ENCODE measurements at places on chromosomes 5 and 9.

DNA sequence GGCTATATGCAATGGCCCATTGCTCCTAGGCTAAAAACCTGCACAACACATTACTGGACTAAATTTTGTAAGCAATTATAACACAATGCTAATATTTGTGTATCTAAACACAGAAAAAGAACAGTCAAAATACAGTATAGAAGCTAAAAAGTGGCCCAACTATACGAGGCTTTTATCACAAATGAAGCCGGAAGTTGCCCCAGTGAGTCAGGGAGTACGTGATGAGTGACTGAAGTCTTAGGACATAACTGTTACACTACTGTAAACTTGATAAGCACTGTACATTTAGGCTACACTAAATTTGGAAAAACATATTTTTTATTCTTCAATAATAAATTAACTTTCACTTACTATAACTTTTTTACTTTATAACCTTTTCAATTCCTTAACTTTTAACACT lies 105.2 kb upstream of the PRR16 start:
- DNase-seq = no peak

DNA sequence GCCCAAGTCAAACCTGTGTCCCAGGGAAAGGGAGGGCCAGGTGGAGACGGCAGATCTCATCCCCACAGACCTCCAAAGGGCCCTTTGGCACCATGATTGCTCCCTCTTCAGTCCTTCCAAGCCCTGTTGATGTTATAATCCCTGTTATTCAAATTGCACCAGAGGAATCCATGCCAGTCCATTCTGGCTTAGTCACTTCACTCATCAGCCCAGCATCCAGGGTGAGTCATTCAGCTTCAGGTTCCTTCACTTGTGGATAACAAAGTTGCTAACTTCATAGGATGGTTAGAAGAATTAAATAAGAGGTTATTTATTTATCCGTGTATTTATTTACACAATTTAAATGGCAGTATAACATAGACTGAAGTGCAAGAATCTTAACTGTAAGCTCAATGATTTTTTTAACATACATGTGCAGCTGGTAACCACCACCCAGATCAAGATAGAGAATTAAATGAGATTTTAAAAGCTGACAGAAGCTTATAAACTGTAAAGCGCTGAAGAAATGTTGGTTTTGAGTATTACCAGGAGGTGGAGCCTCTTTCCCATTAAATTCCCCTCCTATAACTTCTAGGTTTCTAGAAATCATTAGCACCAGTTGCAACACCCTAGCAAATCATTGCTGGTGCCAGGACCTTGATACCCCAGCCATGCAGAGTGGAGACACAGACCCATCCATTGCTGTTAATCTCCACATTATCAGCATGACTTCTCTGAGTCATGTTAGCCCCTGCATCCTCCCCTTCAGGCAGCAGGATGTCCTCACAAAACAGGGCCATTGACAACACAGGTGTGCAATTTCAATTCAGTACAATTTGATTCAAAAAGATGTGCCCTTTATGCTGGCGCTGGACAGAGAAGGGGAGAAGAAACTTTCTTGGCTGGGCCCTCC lies 77.4 kb downstream of the SEC61B start:
- DNase-seq = no peak

- DNase-seq = no peak
These were observed 1526.0 kb downstream of the MAT2B start for GRCh38 chr5:165031371-165031770.

DNA sequence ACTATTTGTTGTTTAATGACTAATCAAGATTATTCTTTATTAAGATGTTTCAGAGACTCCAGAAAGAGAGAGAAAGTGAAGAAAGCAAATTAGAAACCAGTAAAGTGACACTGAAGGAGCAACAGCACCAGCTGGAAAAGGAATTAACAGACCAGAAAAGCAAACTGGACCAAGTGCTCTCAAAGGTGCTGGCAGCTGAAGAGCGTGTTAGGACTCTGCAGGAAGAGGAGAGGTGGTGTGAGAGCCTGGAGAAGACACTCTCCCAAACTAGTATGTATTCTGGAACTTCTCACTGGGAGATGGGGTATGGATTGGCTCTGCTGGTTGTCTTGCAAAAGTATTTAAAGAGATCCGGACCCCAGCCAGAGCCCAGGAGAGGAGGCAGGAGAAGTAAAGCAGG lies 33.6 kb downstream of the RAB14 start:
- DNase-seq = no peak

DNA sequence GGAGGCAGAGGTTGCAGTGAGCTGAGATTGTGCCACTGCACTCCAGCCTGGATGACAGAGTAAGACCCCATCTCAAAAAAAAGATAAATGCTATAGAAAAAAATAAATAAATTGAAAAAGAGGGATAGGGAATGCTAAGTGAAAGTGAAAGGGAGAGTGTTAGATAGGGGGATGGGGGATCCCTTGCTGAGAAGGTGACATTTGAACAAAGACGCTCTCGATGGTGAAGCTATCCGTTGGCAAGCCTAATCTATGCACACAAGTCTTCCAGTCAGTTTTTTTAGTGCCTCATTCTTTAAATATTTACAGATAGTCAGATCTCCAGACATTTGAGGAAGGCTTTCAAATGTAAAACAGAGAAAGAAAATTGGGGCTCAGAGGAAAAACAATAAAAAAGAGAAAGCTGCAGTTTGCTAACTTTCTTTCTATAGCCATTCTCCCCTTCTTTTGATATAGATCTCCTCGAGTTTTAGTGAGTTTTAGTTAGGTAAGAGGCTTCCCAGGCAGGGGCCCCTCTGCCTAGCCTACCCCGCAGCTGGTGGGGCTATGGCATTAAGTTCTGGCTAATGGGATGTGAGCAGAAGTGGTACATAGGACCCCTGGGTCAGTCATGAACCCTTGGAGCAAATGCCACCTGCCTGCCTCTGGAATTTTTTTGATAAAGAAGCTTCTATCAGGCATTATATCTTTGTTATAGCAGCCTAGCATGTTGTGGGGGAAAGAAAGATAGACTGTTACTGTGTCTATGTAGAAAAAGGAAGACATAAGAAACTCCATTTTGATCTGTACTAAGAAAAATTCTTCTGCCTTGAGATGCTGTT lies 12.0 kb downstream of the GLRX start:
- DNase-seq = no peak

GRCh38 chr9:74771672-74772071 lies 116.0 kb downstream of the TRPM6 start:
- DNase-seq = no peak

DNA sequence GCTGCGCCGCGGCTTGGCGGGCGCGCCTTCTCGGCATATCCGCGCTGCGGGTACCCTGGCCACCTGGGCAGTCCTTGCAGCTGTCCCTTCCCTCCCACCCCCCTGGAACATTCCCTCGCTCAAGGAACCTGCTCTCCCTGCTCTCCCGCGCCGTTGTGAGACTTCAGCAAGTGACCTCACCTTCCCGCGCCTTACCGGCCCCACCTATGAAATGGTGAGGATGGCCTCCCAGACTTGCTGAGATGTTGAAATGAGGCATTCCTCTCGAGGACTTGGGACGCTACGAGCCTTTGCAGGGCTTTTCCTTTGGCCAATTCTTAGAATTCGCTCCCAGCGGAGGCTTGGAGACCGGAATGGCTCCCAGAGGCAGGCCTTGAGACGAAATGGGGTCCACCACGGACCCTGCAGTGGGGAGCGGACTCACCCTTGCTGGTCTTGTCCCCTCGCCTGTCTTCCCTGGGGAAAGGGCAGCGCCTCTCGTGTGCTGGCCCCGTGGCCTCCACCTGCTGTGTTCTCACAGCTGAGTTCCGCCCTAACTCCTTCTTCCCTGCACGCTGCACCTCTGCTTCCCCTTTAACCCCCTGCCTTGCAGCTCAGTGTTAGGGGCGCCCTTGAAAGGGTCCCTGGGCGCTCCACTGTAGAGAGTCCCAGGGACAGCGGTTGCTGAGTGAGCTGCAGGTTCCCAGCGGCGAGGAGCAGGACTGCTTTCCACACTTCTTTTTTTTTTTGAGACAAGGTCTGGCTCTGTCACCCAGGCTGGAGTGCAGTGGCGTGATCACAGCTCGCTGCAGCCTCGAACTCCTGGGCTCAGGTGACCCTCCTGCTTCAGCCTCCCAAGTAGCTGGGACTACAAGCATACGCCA lies 907 bp downstream of the HMCN2 start:
- DNase-seq = no peak

GRCh38 chr9:123589361-123590239 lies 233.6 kb downstream of the CRB2 start:
- DNase-seq = no peak

DNA sequence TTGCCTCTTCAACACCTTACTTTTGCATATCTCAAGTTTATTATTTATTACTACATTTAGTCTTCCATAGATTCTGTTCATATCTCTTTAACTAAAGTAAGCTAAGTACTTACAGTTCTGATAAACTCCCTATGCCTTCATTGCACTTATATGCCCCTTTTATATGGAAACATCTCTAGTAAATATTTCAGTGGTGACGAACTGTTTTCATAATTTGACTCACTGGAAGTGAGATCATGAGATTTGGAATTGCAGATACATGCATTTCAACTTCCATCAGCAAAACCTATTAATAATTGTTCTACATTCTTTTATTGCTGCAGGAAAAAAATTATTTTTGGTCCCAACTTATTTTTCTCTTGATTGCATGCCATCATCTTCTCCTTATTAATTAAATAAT lies 263.5 kb downstream of the CD180 start:
- no peak for DNase-seq

DNA sequence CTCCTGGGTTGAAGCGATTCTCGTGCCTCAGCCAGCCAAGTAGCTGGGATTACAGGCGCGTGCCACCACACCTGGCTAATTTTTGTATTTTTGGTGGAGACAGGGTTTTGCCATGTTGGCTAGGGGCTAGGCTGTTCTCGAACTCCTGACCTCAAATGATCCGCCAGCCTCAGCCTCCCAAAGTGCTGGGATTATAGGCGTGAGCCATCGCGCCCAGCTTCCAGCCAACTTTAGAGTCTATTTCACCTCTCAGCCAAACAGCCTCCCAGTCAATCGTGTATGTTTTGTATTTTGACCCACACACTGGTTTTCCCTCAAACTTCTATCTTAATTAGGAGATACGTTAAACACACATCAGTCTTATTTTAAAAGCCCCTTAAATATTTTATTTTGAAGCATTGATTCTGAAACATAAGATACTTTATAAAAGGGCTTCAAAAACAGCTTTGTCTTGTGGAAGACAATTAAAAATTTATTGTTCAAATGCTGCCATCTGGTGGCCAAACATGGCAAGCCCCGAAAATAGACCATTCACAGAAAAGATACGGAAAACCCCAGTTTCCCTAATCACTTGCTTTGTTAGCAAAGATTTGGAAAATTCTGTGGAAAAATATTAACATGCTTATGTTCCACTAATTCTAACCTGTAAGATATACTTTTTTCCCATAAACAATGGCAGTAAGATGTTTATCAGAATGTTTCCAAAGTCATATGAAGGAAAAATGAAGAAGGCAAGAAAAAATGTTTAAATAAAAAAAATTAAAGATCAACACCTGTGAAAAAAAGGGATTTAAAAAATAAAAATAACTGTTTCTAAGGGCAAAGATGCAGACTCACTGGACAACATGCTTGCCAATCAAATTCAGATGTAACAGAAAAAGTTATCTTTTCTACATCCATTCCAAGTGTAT lies 33.1 kb downstream of the APTX start:
- no peak for DNase-seq

GRCh38 chr9:114178756-114179450 lies 23.6 kb downstream of the COL27A1 start:
- DNase-seq = no peak

DNA sequence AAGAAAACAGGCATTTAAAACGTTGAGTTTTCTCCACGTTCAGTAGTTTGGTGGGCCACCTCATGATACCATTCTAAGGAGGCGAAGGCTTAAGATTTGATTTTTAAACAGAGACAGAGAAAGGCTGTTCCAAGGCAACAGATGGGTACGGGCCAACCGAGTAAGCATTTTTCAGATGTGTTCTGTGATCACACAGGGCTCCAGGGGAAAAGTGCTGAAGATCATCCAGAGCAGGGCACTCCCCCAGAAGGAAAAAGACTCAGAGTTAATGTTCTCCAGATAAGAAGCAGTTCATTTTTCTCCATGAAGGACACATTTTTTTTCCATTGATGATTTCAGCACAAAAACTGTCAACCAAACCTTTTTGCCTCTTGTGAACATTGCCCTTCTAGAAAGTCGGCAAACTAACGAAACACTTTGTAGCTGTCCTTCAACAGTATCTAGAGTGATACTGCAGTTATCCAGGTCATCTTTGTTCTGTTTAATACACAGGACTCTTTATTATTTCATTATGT lies 138.7 kb downstream of the ALDH1A1 start:
- no peak for DNase-seq

DNA sequence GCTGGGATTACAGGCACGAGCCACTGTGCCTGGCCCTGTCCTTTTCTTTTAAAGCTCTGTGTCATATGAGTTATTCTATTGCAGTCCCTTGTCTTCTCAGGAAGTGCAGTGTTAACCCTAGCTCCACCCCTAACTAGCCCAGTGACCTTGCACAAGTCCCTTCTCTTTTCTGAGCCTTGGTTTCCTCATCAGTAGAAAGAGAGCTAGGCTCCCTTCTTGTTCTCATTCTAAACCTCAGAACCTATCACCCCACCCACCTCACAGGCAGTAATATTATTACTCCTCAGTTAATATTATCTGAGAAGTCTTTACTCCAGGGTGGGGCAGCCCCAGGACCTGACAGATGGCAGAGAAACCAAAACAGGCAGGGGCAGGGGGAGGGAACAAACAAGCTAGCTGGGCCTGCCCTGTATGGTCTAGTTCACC lies 7.2 kb downstream of the CYFIP2 start:
- DNase-seq = no peak

DNA sequence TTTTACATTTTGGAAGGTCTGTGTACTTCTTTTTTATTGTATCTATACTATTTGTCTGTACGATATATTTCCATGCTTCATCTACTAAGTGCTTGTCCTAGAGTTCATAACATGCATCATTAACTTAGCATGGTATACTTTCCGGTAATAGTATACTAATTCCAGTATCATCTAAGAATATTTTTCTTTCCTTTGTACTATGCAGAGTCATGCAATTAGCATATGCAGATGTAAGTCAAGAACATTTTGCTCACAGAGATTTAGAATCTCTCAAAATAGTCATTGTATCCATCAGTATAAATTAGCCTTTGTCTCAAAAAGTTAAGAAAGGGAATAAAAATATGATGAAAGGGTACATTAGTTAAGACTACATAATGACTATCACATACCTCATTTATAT lies 770.4 kb upstream of the GRAMD2B start:
- no peak for DNase-seq

GRCh38 chr5:34743878-34744277 lies 87.8 kb downstream of the RAI14 start:
- DNase-seq = no peak

DNA sequence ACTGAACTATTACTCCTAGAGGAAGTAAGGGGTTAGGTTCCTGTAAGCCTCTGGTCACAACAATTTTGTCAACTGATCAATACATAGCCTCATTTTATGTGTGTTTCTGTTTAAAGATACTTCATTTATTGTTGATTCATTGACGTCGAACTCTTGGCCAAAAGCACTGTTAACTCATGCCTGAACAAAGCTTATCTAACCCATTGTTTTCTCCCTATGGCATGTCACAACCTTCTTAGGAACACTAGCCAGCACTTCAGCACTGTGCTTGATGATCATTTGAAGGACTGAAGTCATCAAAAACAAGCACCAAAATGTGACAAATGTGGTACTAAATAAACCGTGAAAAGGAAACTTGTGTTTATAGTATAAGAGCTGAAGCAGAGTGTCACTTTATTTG lies 13.5 kb downstream of the CNTLN start:
- no peak for DNase-seq

- DNase-seq = no peak
These were observed 10.2 kb downstream of the CMYA5 start for GRCh38 chr5:79699763-79700400.

GRCh38 chr9:97041898-97042297 lies 3.0 kb upstream of the CTSV start:
- DNase-seq = no peak

- DNase-seq = no peak
These were observed 106.3 kb upstream of the MAMDC2 start for GRCh38 chr9:69937360-69937759.
